ENCODE measurements at places on chromosomes 1 and 21.
A peak's percentile ranks its signal among the peaks of the same experiment; 100 is the strongest.

- peak; percentile 67 for DNase-seq
Observed at GRCh38 chr1:15833069-15833679, 14.3 kb upstream of the SPEN start.

GRCh38 chr1:210024996-210025395 is 87.0 kb downstream of the SYT14 start:
- no peak for DNase-seq

- DNase-seq = no peak
Observed at GRCh38 chr1:33715195-33715811, 148.6 kb upstream of the HMGB4 start.

DNA sequence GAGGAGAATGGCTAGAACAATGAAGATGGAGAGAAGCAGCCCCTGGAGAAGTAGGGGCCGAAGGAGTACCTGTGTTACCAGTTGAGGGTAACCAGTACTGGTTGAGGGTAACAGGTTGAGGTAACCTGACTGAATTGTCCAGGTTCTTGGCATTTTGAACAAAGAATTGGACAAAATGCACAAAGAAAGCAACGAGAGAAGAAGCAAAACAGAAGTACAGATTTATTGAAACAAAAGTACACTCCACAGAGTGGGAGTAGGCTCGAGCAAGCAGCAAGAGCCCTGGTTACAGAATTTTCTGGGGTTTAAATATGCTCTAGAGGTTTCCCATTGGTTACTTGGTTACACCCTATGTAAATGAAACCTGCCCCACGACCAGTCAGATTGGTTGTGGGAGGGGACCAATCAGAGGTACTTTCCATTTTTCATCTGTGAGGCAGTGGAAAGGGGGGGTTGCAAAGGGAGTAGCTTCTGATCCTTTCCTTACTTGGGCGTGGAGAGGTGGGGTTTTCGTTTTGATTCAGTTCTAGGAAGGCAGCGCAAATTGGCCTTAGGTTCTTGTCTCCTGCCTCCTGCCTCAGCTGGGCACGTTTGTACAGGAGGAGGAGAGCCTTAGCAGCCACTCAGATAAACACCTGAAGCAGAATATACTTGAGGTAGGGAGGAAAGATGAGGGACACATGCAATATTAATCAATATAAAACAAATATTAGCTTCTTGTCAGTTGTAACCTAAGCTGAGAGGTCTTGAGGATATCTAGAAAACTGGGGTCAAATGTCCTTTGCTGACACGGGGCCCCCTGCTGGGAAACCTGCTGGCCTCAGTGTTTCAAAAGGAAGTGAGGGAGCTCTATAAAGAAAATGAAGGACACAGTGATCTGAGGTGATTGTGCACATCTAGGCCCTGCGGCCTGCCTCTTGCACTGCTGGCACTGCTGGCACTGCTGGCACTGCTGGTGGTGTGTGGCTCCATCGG is 14.3 kb upstream of the LSM10 start:
- DNase-seq = peak; percentile 60

DNA sequence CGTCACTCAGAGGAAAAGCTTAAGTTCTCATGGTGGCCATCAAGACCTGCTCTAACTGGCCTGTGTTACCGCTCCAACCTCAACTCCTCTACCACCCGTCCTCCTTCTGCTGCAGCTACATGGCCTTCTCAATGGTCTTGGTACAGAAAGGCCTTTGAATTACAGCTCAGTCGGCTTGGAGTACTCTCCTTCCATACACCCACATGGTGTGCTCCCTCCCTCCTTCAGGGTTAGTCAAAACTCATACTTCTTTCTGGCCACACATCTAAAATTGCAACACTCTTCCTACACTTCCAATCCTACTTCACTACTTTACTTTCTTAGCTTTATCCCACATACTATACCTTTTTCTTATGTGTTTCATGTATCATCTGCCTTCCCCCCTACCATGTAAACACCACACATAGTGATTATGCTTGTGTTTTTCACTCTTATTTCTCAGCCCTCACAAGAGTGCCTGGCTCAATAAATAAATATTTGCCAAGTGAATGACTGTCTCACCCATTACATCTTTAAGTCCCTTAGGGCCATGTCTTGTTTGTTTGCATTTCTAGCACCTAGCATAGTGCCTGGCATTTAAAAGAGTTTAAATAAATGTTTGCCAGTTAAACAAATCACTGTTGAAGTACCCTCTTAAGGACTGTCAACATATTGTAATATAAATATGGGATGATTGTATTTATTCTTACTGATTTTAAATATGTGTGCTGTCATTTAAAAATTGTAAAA is 37.6 kb upstream of the HMCN1 start:
- no peak for DNase-seq

DNA sequence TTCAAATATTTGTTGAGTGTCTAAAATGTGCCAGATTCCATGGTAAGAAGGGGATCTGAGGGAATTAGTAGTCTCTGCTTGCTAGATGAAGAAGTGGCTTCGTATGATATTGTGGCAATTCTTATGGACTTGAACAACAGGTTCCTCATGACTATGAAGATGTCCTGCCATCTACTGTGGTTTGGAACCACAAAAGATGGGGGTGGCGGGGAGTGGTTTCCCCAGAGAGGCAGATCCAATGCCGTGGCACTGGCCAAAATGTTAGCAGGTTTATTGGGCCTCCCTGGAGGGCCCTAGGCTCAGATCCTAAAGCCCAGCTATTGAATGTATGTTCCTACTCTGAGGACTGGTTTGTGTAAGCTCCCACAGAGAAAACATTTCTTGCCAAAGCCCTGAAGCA is 120.8 kb downstream of the RGS2 start:
- no peak for DNase-seq

DNA sequence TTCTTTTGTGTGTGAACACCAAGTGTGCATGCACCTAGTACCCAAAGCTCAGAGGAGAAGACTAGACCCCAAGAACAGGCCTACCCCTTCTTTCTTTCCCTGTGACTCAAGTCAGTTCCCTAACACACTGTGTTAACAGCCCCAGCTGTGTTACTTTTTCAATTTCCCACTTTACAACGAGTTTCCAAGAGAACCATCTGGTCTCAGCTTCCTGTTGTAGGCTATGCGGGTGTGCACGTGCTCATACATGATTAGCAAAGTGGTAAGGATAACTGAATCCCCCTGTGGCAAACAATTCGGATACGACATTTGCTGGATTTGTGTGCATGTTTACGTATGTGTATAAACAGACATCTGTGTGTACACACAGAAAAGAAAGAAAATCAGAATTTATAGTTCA is 17.9 kb downstream of the IFNAR2 start:
- no peak for DNase-seq

- DNase-seq = no peak
Observed at GRCh38 chr1:208997726-208998312, 585.7 kb upstream of the CAMK1G start.

DNA sequence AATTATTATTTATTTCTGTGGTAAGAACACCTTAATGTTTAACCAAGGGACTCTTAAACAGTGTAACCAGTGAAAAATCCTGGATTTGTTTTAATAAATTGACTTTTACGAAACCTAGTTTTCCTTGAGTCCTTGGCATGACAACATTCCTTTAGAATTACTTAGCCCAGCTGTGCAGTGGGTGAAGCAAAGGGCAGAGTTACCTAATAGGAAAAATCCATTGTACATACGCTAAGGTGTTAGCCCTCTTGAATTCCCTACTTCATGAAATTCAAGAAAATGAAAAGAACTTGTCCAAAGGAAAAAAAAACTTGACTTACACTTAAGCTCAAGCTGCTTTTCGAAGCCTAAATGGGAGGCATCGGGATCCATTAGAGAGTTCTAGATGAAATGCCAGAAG is 852.0 kb upstream of the ADAMTS5 start:
- no peak for DNase-seq

DNA sequence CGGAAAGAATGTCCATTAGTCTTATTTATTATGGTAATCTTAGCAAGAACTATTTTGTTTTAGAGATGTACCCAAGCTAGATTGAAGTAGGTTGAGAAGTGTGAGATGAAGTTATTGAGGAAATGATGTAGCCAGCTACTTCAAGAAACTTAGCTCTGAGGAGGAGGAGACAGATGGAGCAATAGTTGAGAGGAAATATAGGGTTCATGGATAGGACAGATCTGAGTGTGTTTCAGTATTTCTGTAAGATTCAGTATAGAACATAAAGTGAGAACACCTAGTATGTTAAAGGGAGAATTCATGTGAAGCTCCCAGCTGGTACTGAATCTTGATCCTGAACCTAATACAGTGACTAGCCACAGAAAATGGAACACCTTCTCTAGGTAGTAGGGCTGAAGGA is 28.9 kb downstream of the TSNAX start:
- DNase-seq = no peak

- DNase-seq = no peak
Observed at GRCh38 chr1:182742780-182743179, 46.8 kb upstream of the NPL start.

- DNase-seq = no peak
Observed at GRCh38 chr1:241102664-241103063, 254.3 kb downstream of the RGS7 start.

DNA sequence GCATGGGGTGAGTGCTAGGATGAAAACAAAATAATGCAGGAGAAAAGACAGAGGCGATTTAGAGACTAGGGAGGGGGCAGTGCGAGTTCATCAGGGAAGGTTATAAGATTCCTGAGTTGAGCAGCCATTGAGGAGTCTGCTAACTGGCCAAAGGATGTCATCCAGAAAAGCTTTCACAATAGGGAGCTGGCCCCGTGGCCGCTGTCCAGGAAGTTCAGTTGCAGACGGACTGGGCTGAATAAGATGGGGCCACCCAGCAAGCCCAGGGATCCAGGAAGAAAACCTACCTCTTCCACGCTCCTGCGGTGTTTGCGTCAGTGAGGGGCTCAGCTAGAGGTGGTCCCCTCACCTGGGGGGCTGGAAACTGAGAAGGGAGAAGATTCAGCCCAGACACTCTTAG is 4.0 kb upstream of the PKP1 start:
- no peak for DNase-seq

- no peak for DNase-seq
Observed at GRCh38 chr1:19384113-19384512, 72.0 kb downstream of the SLC66A1 start.

GRCh38 chr1:61085983-61086644 is 3.8 kb downstream of the NFIA start:
- DNase-seq = no peak

DNA sequence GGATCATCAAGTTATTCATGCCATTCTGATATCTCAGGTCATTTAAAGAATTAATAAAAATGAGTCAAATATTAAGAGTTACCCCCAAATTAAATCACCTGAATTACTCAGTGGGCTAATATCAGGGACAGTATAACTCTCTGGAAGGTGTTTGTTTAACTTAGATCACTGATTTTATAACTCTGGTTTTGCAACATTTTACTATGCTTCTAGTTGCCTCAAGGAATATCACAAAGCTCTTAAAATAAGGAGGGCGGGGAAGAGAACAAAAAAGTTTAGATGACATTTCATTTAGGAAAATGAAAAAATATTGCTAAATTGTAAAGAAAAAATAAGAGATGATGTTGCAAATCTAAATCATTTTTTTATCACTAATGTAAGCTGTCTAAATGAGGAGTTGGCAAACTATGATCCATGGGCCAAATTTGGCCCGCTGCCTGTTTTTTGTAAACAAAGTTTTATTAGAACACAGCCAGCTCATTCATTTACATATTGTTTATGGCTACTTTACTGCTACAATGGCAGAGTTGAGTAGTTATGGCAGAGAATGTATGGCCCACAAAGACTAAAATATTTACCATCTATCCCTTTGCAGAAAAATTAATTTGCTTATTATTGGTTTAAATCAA is 31.9 kb upstream of the SLC19A2 start:
- no peak for DNase-seq

DNA sequence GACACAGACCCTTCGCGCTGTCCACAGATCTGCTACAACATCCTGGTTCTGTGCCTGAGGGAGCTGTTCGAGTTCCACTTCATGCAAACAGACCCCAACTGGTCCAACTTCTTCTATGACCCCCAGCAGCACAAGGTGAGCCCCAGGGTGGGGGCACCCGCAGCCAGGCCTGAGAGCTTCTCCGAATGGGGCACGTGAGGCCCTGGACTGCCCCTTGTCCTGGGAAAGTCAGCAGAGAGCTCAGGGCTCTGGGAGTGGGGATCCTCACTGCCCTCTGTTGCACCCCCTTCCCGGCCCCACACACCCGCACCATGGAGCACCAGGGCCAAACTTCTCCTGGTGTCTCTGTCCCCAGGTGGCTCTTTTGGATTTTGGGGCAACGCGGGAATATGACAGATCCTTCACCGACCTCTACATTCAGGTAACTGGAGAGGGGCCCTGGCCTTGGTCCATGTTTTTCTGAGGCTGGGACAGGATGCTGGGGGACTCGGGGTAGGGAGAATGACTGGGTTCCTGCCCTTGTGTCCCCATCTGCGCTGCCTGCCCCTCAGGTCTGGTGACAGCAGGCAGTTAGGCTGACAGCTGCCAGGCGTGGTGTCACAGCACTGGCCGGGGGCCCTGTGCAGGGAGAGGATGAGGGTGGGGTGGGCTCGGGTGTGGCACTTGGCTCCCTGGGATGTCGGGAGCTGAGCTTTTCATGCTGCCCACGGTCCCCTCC is 44.6 kb downstream of the COQ8A start:
- DNase-seq = no peak

DNA sequence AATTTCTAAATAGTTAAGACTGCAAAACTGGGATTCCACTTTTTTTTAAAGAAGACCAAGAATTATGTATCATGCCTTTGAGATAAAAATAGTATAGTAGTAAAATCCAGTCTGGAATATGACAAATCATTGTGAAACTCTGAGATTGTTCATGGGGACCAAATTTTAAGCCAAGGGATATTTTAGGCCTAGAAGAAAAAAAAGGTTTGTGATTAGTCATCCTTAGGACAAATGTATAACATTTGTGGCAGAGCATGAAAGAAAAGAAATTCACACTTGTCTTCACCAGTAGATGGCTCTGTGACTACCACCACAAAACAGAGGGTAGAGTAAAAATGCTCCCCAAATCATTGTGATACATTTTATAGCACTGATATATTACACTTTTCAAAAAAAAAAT is 226.1 kb downstream of the KCTD3 start:
- no peak for DNase-seq

DNA sequence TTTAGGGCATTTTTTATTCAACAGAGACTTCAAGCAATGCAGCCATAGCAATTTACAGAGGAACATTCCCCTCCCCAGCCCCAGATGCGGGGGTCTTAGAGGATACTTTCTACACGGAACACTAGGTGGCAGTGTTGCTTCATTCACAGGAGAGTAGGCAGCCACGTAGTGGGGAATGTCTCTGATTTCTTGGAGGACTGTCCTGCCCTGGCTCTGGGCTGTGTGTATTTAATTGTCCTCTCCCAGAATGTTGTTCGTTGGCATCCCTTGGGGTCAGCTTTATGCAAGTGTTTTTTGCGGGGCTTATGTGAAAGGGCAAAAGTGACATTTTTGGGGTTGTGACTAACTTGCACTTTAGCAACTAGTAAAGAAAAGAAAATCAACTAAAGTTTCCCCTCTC is 96.9 kb downstream of the PAPPA2 start:
- DNase-seq = no peak

Data from CD4-positive, alpha-beta T cell treated with Interleukin-12 subunit alpha and Interleukin-12 subunit beta, for 1 hour (primary cell).